Right renal pelvis (tissue), 4 donors: ENCODE measurements at places on chromosomes 5 and 9.
A peak's percentile ranks its signal among the peaks of the same experiment; 100 is the strongest.

DNA sequence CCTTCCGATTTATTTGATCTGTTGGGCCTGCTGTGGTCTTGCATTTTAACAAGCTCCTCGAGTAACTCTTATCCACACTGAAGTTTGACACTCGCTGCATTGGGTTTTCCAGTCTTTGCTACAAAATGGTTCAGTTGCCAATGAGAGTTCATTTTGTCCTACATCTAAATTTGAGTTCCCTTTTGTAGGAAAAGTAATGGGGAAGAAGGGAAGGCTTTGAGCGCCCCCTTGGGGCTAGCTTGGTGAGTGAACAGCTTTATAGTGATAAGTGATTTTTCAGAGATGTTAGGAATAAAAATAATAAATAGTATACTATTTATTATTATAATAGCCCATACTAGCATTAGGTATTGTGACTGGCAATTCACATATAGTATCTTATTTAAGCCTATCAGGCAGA, 89.9 kb upstream of the GNAQ start:
- DNase-seq: peak; percentile 43

- DNase-seq: no peak
These were observed 123.6 kb downstream of the PALM2AKAP2 start for GRCh38 chr9:109903515-109904138.

GRCh38 chr9:14349146-14349446, 35.2 kb upstream of the NFIB start:
- no peak for DNase-seq

GRCh38 chr9:96491880-96492525, 42.0 kb downstream of the HABP4 start:
- DNase-seq: no peak

- no peak for DNase-seq
These were observed 77.1 kb downstream of the HOMER1 start for GRCh38 chr5:79436821-79437220.

DNA sequence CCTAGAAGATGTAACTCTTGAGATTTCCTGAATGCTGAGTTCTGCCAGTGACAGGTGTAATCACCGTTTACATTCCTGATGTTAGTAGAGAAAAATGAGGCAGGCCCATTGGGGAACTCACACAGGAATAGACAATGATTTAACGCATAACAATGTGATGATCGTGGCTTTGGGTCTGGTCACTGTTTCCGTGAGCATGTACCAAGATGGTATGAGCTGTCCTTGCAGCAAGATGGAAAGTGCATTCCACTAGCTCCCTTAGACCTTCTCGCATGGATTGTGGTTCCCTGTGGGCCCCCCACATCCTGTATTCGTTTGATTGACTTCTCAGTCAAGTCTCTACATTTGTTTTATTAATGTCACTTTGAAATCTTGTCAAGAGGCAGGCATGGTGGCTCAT, 124.0 kb upstream of the DAP start:
- DNase-seq: no peak

DNA sequence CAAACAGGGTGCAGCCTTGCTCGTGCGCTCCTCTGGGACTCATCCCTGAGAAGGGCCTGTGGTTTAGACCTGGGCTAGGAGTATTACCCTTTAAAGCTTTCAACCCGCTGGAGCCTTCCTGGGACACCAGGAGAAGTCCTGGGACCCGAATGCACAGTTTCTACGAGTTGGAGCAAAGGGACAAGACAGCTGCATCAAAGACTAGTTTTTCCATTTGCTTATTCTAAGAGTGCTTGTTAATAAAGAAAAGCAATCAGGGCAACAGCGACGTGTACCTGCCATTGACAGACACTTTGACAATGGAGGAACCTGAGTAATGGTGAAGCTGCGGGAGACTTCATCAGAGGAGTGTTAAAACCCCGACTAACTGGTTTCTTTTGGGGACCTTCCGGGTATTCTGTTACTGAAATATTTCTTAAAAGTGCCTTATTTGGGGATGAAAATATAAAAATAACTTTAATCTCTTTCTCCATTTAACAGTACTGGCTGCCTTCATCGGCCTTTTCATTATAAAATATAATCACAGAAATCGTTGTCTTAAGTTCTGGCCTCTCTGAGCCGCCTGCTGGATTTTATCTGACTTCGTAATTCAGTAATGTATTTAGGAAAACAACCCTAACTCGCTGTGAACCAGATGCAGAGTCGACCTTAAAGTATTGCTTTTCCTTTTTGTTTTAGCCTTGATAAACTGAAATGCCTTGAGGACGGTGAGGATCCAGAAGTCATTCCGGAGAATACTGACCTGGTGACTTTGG, 732 bp downstream of the SNAPC3 start:
- no peak for DNase-seq

DNA sequence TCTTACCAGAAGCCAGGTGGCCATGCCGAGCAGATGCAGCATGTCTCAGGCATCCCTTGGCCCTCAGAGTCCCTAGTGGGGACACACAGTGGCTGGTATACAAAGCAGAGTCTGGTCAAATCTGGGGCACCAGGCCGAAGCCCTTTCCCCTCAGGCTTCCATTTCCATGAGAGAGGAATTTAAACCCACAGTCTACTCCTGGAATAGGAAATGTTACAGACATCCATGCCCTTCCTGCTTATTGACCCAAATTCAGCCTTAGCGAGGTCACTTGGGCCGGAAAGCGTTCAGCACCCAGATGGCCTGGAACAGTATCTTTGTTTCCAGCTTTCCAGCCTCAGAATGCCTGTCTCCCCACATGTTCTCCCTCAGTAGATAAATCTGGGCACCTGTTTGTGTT, 131.7 kb downstream of the PIP5K1B start:
- no peak for DNase-seq

- DNase-seq: no peak
These were observed 77.6 kb upstream of the TMC1 start for GRCh38 chr9:72443855-72444254.

DNA sequence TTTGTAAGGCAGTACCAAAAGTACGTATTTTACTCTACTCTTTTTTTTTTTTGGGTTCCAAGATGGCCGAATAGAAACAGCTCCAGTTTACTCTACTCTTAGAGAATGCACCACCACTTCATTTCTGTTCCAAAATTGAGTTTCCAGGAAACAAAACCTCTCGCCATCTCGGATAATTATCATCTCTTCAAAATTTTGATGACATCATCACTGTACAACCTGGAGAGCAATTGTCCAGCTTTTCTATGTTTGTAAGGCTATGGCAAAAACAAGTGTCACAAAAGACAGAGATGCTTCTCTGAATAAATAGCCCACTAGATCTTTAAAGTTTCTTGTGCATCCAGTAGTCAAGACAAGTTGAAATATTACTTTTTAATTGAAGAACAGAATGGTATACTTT, 1631.9 kb upstream of the CDH6 start:
- no peak for DNase-seq

GRCh38 chr5:1918488-1919208, 35.9 kb upstream of the IRX4 start:
- no peak for DNase-seq

DNA sequence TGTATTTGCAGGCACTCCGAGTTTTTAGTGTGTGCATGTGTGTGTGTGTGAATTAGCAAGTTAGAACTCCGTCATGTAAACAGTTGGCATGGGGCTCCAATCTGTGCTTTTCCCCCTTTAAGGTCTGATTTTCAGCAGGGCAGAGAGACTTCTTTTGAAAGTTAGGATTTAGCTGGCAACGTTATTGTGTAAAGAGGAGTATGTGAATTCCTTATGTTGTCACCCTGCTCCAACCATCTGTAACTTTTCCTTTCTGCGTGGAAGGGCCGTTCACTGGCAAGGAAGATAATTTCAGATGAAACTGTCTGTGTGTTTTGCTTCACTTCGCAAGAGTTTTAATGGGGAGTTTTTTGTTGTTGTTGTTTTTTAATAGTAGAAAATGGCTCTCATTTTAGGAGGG, 332 bp downstream of the SGCD start:
- DNase-seq: no peak
